ENCODE measurements at places on chromosomes 4 and X.
A peak's percentile ranks its signal among the peaks of the same experiment; 100 is the strongest.

- DNase-seq = peak; percentile 49
These were observed 440.9 kb downstream of the INPP4B start for GRCh38 chr4:142405021-142405694.

DNA sequence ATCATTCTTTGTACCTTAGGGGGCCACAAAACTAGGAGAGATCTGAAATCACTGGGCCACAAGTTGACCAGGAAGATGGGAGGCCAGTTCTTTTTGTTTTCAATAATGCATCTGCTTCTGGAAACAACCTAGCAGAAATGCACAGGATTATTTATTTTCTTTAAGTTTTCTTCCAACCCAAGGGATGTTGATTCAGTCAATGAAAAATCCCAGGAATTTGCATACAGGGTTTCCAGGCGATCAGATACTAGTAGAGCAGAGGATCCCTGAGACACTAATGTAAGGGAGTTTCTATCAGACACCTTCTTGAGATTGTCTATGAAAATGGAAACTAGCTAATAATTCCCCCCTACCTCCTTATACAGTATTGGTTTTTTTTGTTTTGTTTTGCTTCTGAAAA lies 7.4 kb downstream of the ATOH1 start:
- DNase-seq = no peak

GRCh38 chr4:2697995-2698414 lies 58.1 kb downstream of the TNIP2 start:
- no peak for DNase-seq

DNA sequence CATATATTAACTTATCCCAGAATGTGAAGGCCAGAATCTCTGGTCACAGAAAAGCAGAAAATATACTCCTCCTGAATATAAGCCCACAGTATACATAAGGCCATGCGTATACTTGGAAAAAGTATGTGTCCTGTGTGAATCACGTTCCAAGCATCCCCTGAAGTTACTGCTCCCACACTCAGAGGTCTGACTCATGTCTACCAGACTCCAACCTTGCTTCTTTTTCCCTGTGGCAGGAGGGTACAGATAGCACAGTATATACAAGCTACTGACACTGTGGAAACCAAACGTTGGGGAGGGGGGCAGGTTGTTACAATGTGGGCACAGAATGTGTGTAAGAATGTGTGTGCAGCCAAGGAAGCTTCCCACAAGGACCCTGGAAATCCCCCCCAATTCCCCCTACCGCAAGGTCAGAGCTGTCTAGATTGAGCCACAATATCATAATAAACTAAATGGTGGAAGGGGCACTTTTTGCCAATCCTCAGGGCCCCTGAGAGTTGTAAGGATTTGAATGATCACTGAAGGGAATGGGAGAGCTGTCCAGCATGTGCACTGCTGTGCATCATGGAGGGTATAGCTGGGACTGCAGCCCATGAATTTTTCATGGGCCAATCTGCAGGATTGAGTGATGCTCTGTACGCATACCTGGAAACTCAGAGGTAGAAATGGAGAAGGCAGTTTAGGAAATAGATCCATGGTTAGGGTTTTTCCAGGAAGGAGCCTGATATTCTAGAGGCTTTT lies 7.4 kb upstream of the RELL1 start:
- no peak for DNase-seq

DNA sequence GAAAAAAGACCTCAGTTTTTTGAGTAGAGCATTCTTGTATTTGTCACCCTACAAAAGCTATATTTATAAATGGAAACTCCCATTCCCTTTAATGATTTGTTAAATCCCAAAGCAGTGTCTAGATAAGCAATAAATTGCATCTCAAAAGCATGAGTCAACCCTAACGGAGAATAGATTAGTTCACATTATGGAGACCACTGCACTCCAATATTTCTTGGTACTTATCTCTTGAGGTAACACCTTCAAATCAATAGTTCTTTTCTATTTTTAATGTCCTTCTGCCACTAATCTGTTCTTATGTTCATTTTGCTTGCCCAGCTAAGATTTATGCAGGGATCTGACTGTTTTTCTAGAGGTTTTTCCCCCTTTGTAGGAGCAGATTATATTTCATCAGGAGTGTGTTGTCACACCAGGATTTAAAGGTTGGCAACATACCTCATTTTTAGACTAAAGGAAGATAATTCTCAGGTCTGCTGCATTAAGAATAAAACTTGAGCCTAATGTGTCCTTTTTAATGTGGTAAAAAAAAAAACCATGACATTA lies 91.4 kb upstream of the ADGRG2 start:
- no peak for DNase-seq

GRCh38 chr4:66544281-66544680 lies 874.0 kb upstream of the EPHA5 start:
- no peak for DNase-seq

Measured in stimulated activated CD4-positive, alpha-beta T cell treated with anti-CD3 and anti-CD28 coated beads, Interleukin-12 subunit alpha, Interleukin-12 subunit beta, amount 100 ng/mL, for 48 hours (primary cell).